Cortex of kidney (tissue), 1 donor: ENCODE measurements at places on chromosomes 6 and 20.

- no peak for DNase-seq
Measured at GRCh38 chr6:159194421-159194820, 25.2 kb downstream of the FNDC1 start.

DNA sequence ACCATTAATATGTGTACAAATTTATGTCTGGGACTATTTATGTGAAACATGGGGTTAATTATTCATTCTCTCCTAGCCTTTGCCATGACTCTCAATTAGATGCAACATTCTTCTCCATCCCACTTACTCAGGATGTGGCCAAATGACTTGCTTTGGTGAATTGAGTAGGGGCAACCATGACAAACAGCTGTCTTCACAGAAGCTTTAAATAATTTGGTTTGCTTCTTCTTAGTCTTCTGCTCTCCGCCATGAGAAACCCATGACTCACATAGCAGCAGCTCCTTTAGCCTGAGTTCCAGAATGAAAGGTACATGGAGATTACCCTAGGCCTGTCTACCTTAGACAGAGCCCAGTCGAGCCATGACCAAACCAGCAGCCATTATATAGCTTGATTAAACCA lies 74.7 kb downstream of the FRK start:
- no peak for DNase-seq

DNA sequence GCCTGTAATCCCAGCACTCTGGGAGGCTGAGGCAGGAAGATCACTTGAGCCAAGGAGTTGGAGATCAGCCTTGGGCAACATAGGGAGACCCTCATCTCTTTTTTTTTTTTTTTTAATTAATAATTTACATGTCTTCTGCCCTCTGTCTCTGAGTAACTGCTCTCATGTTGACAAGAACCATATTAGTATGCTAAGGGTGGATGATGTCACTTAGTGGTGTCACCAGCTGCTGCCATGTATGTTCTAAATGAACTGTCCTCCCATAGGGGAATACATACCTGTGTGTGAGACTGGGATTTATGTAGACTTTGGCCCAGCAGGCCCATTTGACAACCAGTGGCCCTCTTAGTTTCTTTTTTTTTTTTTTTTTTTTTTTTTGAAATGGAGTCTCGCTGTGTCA lies 65.6 kb downstream of the SCAND1 start:
- no peak for DNase-seq

DNA sequence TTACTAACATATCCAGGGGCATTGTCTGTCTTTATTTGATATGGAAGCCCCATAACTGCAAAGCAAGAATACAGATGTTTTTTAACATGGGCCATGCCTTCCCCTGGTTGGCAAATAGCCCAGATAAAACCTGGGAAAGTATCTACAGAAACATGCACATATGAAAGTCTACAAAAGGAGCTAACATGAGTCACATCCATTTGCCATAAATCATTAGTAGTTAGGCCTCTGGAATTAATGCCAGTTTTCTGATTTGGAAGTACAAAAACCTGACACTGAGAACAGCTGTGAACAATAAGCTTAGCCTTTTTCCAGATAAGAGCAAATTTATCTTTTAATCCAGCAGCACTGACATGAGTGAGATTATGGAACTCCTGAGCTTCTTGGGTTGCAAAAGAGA lies 418.0 kb upstream of the IMPG1 start:
- no peak for DNase-seq

GRCh38 chr20:51636123-51636522 lies 93.6 kb upstream of the NFATC2 start:
- DNase-seq = no peak

DNA sequence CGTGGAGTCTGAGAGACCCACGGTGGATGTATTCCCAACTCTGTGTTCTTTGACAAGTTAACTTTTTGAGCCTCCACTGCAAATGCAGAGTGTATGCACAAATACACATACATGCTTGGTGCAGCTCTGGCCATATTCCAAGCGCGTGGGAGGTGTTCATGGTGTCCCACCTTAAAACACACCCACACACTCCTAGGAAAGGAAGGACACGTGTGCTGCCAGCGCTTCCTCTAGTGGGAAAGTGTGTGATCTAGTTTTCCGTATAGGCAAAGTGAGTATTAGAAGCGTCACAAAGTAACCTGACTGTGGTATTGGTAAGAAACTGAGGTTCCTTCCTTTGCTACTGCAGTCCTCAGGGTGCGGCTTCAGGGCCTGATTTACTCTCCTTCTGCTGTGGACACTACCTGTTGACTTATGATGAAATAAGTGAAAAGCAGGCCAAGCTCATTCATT lies 36.0 kb upstream of the MPC1 start:
- DNase-seq = no peak

DNA sequence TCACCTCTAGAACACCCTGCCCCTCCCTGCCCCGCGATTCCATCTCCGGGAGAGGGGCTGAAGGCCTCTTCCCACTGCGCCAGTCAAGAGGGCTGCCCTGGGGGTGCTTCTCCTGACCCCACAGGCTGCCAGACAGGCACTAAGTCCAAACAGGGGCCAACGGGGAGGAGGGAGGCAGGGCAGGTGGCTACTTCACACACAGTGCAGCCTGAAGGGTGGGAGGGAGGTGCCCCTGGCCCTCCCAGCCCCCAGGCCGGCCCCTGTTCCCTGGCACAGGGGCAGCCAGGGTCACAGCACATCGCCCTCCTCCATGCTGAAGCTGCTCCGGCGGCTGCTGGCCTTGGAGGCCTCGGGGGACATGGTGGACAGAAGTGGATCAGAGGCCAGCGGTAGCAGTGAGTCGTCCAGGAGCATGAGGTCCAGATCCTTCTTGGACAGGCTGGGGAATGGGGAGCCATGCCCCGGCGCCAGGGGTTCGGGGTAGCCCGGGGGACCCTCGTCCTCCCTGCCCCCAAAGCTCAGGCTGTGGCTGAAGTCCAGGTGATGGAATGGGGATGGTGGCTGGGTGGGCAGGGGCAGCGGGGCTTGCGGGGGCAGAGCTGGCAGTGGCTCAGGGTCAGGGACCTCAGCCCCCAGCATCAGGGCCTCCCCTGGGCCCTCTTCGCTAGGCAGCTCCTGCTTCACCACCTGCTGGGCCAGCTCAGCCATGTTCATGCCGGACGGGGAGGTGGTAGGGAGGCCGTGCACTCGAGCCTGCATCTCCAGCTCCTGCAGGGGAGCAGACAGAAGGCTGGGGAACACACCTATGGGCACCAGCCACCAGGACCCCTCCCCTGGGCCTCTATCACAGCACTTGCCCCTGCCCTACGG lies 46.3 kb downstream of the MDFI start:
- DNase-seq = no peak

GRCh38 chr20:24842918-24843715 lies 106.0 kb upstream of the CST7 start:
- DNase-seq = no peak

DNA sequence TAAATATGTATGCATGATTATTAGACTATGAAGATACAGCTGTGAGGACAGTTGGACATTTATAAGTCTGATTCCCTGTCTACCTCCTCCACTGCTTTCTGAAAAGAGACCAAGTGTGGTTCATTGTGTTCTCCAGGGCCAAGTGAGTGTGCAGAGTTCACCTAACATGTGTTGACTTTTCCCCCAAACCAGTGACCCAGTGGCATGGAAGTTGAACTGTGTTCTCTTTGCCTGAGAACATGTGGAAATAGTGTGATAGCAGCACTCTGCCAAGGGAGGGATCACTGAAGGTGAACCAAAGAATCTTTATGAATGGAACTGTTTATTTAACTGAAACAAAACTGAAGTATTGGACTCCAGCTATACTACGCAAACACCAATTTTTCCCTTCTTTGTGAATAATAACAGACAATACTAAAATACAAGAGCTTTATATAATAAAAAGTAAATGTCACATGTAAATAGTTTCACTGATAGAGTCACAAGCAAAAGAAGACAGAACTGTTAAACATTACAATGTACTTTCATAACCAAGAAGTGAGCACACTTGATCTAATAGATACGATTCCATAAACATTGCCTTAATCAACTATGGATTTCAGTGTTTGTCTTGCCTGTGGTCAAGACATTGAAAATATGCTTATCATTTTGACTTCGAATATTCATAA lies 200.3 kb upstream of the FUT9 start:
- DNase-seq = no peak

- no peak for DNase-seq
Measured at GRCh38 chr6:144036064-144036834, 28.2 kb upstream of the PLAGL1 start.

DNA sequence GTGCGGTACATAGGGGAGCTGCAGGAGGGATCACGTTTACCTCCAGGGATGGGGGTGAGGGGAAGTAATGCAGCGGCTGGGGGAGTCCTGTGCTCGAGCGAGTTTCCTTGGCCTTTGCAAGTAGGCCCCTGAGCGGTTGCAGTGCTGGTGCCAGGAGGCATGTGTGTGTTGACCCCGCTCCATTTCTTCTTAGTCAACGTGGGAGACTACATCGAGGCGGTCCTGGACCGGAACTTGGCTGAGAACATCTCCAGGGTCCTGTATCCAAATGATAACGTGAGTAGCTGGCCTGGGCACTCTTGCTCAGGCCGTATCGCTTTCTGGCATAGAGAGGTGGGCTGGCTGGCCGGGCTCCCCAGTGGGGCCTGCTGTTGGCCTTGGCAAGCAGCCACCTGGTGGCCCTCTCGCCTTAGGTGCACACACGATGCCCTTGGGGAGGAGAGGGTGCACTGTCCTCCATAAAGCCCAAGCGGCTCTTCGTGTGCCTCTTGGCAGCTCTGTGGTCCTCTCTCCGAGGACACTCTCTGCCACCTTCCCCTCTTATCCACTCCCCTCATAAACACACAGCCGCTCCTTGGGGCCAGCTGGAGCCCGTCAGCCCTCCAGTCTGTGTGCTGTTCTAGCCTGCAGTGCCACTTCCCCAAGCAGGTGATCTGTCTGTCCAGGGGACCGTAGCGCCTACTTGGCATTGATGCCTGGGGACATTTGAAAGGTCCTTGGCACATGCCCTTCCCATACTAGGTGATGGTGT lies 29.3 kb downstream of the PYGB start:
- no peak for DNase-seq
